Hematopoietic multipotent progenitor cell treated with erythropoietin and hydrocortisone succinate and interleukin-3 and kit ligand, for 17 days (in vitro differentiated cells): ENCODE measurements at places on chromosomes 6 and 20.

DNA sequence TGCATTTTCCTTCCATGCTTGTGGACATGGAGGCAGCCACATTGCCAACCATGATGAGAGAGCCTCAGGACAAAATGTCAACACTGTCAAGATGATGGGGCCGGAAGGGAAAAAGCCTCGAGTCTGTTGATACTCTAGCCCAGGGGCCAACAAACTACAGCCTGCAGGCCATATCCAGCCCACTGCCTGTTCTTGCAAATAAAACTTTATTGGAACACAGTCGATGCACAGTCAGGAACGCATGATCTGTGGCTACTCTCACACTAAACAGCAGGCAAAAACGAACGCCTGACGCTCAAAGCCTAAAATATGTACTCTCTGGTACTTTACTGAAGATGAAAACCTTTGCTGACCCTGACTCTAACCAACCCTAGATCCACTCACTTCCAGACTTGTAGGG lies 72.3 kb downstream of the BMP7 start:
- DNase-seq: no peak

DNA sequence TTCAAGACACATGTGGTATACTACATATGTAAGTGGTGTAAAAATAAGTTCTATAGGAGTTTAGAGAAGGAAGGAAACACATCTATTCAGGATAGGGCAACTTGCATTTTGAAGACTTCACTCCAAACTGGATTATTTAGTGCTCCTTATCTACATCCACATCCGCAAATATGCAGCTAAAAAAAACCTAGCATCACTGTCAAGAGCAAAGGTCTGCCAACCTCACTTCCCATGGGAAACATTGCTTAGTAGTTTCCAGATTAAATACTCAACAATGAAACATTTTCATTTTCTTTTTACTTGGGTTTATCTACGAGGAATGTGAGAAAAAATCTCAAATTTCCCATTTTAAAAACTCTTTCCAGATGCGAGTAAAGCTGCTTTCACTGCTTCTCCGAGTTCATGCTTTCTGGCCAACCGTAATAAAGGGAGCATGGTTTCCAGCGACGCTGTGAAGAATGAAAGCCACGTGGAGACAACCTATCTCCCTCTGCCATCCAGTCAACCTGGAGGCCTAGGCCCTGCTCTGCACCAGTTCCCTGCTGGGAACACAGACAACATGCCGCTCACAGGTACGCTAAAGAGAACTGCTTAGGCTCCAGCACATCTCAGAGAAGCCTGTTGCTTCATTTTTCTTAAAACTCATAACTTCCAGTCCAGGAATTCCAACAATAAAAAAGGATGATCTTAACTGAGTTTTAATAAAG lies 48.2 kb downstream of the RFX6 start:
- no peak for DNase-seq

- DNase-seq: no peak
Observed at GRCh38 chr6:57089265-57089664, 723 bp upstream of the ZNF451 start.

GRCh38 chr6:37068356-37069270 lies 63.2 kb downstream of the FGD2 start:
- DNase-seq: no peak

- no peak for DNase-seq
Observed at GRCh38 chr6:88165844-88166492, at the start of gene CNR1. Gene CNR1, minus strand, starts transcription at chr6:88166347. Its CDS starts 21,073 bp downstream, at chr6:88145274.

- DNase-seq: no peak
Observed at GRCh38 chr6:170470734-170471133, 82.4 kb downstream of the PSMB1 start.

DNA sequence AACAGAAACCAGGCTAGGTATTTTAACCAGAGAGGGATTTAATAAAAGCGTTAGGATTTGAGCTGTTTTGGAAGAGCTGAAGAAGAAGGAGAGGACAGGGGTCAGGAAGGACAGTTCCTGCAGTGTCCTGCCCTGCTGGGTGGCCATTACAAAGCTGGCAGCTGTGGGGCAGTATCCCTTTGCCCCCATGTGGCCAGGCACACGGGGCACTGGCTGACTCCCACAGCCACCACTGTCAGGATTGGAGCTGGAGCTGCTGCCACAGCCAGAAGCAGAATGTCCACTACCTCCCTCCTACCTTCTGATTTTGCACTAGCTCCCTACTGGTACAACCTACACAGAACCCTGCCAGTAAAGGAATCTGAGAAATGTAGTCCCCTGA lies 46.5 kb downstream of the SLC22A3 start:
- no peak for DNase-seq

DNA sequence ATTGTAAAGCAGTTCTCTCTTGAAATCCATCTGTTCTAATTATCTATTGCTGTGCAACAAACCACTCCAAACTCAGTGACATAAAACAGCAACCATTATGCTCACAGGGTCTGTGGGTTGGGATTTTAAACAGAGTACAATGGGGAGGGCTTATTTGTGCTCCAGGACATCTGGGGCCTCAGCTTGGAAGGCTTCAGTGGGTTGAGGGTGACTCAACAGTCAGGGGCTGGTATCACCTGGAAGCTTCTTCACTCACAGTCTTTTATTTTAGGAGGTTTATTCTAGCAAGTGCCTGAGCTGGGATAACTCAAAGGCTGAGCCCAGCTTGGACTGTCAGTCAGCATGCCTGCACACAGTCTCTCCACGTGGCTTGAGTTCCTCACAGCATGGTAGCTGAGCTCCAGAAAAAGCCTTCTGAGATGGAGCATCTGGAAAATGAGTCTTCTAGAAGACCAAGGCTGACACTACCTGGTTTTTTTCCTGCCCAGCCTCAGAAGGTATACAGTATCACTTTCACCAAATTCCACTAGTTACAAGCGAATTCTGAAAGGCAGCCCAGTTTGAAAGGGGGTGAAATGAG lies 234.6 kb upstream of the ID4 start:
- no peak for DNase-seq

GRCh38 chr20:31569163-31570020 lies 35.7 kb upstream of the ID1 start:
- peak; percentile 79 for DNase-seq

- DNase-seq: no peak
Observed at GRCh38 chr6:16140607-16141006, 11.7 kb downstream of the MYLIP start.

DNA sequence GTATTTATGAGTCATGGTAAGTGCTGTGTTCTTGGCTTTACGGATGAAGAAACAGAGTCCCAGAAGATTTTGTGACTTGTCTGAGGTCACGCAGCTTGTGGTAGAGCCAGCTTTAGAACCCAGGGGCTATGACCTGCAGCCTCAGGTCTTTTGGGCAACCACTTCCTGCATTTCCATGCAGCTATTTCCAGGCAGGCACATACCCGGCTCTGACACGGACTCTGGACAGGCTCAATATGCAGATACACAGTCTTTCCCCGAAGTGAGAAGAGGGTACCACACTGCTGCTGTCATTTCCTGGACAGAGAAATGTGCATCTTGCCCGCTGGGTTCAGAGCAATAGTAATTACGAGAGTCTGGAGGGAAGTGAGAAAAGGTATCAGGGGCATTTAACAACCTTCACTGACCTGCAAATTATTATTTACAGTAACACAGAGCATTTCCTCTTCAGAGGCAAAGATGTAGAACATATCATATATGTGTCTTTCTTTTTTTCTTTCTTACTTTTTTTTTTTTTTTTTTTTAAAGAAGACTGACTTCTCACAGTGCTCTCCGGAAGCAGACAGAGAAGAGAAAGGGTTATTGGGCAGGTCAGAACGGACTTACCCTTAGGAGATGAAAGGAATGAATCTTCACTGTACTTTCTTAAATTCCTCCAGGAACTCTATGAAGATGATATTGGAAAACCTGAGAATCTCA lies 185.1 kb downstream of the CLIC5 start:
- no peak for DNase-seq

- DNase-seq: no peak
Observed at GRCh38 chr20:58892141-58892931, 39.8 kb downstream of the GNAS start.

DNA sequence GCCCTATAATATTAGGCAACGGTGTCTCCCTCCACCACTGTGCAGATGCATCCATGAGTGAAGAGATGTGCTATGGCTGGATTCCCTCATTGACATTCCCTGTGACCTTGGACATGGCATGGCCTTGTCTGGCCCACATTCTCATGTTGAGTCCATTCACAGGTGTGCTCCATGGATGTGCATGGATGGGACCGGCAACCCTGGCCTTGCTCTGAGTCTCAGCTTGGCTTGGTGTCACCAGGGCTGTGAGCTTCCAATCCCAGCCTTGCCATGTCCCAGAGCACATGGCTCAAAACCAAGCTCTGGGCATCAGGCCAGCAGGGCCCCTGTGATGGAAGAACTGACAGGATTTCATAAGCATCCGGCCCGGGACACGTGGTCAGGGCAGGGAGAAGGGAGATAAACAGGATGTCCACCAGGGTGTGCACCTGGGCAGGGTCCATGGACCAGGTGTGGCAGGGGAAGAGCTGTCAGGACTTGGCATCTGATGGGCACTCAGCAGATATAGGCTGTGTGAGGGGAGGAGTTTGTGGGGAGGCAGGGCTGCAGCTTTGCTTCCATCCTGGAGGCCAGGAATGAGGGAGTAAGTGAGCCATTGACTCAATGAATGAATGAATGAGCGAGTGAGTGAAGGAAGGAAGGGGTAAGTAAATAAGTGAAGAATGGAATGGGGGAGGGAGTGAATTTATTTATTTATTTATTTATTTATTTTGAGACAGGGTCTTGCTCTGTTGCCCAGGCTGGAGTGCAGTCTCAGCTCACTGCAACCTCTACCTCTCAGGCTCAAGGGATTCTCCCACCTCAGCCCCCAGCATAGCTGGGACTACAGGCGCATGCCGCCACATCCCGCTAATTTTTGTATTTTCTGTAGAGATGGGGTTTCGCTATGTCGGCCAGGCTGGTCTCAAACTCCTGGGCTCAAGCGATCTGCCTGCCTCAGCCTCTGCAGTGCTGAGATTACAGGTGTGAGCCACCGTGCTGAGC lies 15.7 kb downstream of the NRSN2 start:
- DNase-seq: peak; percentile 78

DNA sequence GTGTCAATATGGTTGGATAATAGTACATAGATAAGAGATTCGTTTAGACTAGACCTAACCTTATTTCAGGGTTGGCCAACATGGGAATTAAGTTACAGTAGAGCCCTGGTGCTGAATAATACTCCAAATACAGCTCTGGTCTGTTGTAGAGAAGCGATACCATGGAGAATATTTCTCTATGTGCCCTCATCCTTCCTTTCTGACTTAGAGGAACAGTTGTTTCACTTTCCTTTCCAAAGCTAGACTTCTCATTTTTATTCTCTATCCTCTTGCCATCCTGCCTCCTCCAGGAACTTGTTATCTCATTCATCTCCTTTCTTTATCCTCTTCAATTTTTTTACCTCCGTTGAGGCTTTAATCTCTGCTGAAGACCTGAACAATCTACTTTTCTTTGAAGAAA lies 68.9 kb downstream of the EDN1 start:
- DNase-seq: no peak

- DNase-seq: no peak
Observed at GRCh38 chr20:62618611-62619529, 23.4 kb upstream of the SLCO4A1 start.

GRCh38 chr6:52493669-52494068 lies 73.5 kb downstream of the EFHC1 start:
- DNase-seq: no peak

GRCh38 chr6:136174510-136174909 lies 75.6 kb downstream of the MTFR2 start:
- DNase-seq: no peak
